ENCODE measurements at places on chromosomes 11 and 22. TPM values are rescaled to one million over a fixed set of nuclear protein-coding genes. Genes with fewer than 3 reads are reported as not detected.
A peak's percentile ranks its signal among the peaks of the same experiment; 100 is the strongest.

Gene PDGFD
- 6.6 TPM for total RNA-seq

Gene ART5
- not detected for total RNA-seq

Gene CDC45
- total RNA-seq: 59.6 TPM

Gene TRPC6
- 0.34 TPM for total RNA-seq

Gene TRIM66
- 0.63 TPM for total RNA-seq

Gene INPP5J
- total RNA-seq: 0.13 TPM

Gene PGGHG
- total RNA-seq: 2.1 TPM

- no peak overlapping the region for H3K27ac ChIP-seq
- DNase-seq: no peak
- H3K27me3 ChIP-seq: no peaks in the 10 kb centered on the region
- peaks cover 29% of the 10 kb centered on the region for H3K36me3 ChIP-seq
- no peak overlapping the region for H3K4me3 ChIP-seq
These were observed 724 bp upstream of the FOXRED2 start for GRCh38 chr22:36507518-36508010.

- no peaks in the 10 kb centered on the region for H3K36me3 ChIP-seq
- H3K27ac ChIP-seq: no peak overlapping the region
- H3K4me3 ChIP-seq: no peak overlapping the region
These were observed 81.4 kb downstream of the TRIM29 start for GRCh38 chr11:120056301-120057027.

DNA sequence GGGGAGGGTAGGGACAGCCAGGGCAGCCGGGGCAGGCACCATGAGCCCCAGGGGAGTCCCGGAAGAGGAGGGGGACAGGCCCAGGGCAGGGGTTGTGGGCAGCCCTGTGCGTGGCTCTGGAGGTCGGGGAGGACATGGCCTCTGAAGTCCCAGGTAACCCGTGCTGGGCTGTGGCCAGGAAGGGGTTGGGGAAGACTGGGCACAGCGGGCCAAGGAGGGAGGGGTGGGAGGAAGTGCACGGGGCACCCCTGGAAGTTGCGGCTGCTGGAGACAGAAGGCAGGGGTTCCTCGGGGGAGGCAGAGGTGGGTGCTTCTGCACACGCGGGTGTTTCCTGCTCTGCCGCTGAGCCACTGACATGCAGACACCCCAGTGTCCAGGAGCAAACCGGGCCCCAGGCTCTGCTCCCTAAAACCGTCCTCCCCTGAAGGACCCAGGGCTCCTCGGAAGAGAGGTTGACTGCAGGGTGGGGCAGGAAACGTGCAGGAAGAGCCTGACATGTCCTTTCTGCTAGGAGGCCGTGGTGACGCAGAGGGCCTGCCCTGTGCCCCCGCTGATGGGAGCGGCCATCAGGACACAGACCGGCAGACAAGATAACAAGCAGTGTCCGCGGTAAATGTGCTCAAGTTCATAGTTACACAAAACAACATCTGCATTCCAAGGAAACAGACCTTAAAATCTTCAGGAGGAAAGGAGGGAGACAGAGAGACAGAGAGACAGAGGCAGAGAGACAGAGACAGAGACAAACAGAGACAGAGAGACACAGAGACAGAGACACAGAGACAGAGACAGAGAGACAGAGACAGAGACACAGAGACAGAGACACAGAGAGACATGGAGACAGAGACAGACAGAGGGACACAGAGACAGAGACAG, 5.7 kb downstream of the TNNI2 start:
- no peak for DNase-seq
- no peak overlapping the region for H3K27ac ChIP-seq
- no peak overlapping the region for H3K4me3 ChIP-seq
- peaks cover 3% of the 10 kb centered on the region for H3K27me3 ChIP-seq
- no peaks in the 10 kb centered on the region for H3K36me3 ChIP-seq
- 0 out of 2 replicates have a peak, but pooled peaks cover 7% of the 10 kb centered on the region for H3K4me1 ChIP-seq

DNA sequence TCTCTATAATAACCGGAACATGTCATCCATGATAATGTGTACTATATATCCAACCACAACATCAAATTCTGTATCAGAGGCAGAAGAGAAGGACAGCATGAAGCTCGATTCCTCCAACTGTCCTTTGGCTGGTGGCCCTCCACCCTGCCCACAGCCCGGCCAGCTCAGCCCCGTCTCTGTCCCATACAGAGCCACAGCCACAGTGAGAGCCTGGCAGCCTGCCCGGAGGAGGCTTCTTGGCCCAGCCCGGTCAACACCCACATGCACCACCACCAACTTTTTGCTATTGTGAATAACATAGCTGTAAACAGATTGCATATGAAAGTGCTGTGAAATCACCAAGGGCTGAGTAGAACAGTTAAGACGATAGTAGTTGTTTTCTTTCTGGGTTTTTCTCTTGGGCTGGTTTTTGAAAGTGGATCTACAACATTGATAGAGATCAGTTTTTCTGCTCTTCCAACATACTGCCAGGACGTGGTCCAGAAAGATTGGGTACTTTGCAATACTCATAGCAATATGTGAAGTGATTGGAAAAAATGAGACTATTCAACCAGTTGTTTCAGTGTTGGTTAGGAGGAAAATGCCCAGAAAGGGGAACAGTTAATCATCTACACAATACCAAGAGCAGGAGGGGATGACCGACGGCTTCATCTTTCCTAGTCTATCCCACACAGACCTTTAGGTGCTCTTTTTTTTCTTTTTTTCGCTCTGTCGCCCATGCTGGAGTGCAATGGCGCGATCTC, 6.9 kb upstream of the TUBA8 start:
- no peak overlapping the region for H3K4me3 ChIP-seq
- H3K36me3 ChIP-seq: peaks cover 4% of the 10 kb centered on the region
- H3K4me1 ChIP-seq: peaks cover 6% of the 10 kb centered on the region
- H3K27ac ChIP-seq: no peak overlapping the region

GRCh38 chr11:20647976-20648565, 21.3 kb upstream of the NELL1 start:
- H3K4me3 ChIP-seq: no peak overlapping the region
- no peak for DNase-seq
- 0 out of 2 replicates have a peak, but pooled peaks cover 4% of the 10 kb centered on the region for H3K27me3 ChIP-seq
- H3K27ac ChIP-seq: no peak overlapping the region

DNA sequence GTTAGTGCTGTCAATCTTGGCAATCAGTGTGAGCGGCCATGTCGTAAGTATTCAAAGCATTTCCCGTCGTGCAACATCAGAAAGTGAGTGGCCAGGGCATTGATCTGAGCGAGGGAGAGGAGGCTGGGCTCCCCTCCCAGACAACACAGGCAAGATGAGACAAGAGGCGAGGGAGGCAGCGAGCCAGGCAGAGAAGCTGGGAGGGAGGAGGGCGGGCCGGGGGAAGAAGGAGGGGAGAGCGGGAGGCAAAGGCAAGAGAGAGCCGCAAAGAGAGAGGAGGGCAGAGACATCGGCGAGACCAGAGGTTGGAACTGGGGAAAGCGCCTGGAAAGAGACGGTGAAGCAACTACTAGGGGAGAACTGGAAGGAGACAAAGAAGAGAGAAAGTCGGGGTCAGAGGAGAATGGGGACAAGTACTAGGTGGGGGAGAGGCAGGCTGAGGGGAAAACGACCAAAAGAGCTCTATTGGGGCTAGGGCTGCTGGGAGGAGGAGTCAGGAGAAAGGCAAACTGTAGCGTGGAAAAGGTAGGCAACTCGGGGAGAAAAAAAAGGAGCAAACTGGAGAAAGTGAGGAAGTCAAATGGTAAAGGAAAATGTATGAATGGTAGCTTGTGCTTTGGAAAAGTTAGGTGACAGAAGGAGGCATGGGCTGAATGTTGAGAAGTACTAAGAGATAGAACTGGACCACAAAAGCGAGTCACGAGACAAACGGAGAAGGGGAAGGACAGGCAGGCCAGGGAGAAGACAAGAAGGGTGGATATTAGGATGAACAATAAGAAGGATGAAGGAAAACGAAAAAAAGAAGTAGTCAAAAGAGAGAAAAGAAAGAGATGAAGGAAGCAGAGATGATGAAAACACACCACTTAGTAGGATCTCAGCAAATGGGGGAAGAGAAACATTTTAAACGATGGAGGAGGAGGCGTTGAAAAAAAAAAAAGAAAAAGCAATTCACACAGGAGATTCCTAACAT, 130.5 kb upstream of the C11orf58 start:
- H3K27me3 ChIP-seq: no peaks in the 10 kb centered on the region
- DNase-seq: peak; percentile 90
- H3K4me1 ChIP-seq: peaks cover 11% of the 10 kb centered on the region
- peak overlapping the region; percentile 70 for H3K4me3 ChIP-seq
- peak overlapping the region; percentile 72 for H3K27ac ChIP-seq

GRCh38 chr22:28002181-28002700, 83.2 kb upstream of the PITPNB start:
- H3K4me3 ChIP-seq: no peak overlapping the region
- DNase-seq: no peak
- no peaks in the 10 kb centered on the region for H3K27me3 ChIP-seq
- H3K27ac ChIP-seq: no peak overlapping the region
- no peaks in the 10 kb centered on the region for H3K36me3 ChIP-seq

GRCh38 chr11:65210361-65210731, 28.6 kb downstream of the CAPN1 start:
- no peak overlapping the region for H3K4me3 ChIP-seq
- peaks cover 71% of the 10 kb centered on the region for H3K36me3 ChIP-seq
- no peak for DNase-seq

- no peak overlapping the region for H3K4me3 ChIP-seq
- no peak for DNase-seq
- peaks cover 43% of the 10 kb centered on the region for H3K36me3 ChIP-seq
- H3K27ac ChIP-seq: no peak overlapping the region
- no peaks in the 10 kb centered on the region for H3K27me3 ChIP-seq
These were observed 11.3 kb downstream of the IL17RA start for GRCh38 chr22:17096071-17096470.

- H3K27me3 ChIP-seq: peaks cover 4% of the 10 kb centered on the region
- no peaks in the 10 kb centered on the region for H3K36me3 ChIP-seq
- H3K27ac ChIP-seq: no peak overlapping the region
- no peak overlapping the region for H3K4me3 ChIP-seq
- no peaks in the 10 kb centered on the region for H3K4me1 ChIP-seq
These were observed 55.4 kb downstream of the PDE2A start for GRCh38 chr11:72618803-72619202.

DNA sequence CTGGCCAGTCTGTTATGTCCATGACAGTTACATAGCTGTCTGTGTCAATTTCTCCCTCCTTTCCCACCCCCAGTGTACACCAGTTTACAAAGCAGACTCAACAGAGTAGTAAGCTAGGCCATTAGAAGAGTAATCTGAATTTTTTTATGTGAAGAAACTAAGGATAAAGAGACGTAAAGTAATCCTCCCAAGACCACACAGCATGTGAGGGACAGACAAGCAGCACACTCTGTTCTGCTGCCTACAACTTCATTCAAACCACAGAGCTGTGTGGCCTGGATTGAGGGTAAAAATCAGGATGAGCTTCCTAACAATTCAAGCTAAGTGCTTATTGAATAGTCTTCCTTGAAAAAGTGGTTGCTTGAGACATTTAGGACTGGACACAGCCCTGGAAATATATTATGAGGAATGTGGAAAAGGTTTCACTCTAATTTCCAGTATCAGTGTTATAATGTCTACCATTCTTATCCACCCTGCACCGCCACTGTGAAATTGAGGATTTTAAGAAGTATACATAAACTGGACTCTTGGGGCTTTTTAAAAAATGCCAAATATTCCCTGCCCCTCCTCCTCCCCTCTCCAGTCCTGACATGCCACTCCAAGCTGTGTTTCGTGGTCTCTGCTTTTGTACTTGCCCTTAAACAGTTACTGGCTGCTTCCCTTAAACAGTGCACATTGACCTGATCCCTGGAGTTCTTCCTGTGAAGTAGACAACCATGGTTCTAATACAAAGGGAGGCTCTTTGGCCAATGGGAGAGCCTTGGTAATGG, 40.9 kb downstream of the EXT2 start:
- DNase-seq: peak; percentile 85
- peaks cover 16% of the 10 kb centered on the region for H3K36me3 ChIP-seq
- H3K4me1 ChIP-seq: peaks cover 52% of the 10 kb centered on the region
- no peak overlapping the region for H3K4me3 ChIP-seq
- H3K27me3 ChIP-seq: no peaks in the 10 kb centered on the region
- H3K27ac ChIP-seq: peak overlapping the region; percentile 30

- no peak overlapping the region for H3K4me3 ChIP-seq
- H3K27ac ChIP-seq: no peak overlapping the region
- no peaks in the 10 kb centered on the region for H3K36me3 ChIP-seq
These were observed 83.7 kb downstream of the RAB30 start for GRCh38 chr11:82987997-82988396.

- no peaks in the 10 kb centered on the region for H3K4me1 ChIP-seq
- DNase-seq: no peak
- no peak overlapping the region for H3K4me3 ChIP-seq
These were observed 26.0 kb downstream of the CLDN25 start for GRCh38 chr11:113805640-113806039.

Data from SJSA1 (cell line).